Renal cortex interstitium (tissue), 15 donors: ENCODE measurements at places on chromosomes 5 and 9.

- DNase-seq: no peak
Measured at GRCh38 chr5:157750320-157750719, 6.8 kb downstream of the LSM11 start.

GRCh38 chr5:9187614-9188013, 358.3 kb downstream of the SEMA5A start:
- DNase-seq: no peak

DNA sequence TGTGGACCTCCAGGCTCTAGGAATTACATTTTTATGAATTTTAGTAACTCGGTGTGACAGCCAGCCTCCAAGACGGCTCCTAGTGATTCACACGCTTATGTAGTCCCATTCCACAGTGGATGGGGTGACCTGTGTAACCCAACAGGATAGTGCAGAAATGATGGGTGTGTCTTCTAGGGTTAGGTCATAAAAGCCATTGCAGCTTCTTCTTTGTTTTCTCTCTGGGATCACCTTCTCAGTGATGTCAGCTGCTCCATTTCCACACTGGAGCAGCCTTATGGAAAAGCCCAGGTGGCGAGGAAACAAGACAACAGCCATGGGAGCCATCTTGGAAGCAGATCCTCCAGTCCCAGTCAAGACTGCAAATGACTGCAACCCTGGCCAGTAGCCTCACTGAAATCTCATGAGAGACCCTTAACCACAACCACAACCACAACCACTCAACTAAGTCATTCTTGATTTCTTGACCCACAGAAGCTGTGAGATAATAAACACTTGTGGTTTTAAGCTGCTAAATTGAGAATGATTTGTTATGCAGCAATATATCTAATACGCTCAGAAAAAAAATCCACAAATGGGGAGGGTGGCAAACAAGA, 5.1 kb upstream of the GNPDA1 start:
- DNase-seq: no peak

DNA sequence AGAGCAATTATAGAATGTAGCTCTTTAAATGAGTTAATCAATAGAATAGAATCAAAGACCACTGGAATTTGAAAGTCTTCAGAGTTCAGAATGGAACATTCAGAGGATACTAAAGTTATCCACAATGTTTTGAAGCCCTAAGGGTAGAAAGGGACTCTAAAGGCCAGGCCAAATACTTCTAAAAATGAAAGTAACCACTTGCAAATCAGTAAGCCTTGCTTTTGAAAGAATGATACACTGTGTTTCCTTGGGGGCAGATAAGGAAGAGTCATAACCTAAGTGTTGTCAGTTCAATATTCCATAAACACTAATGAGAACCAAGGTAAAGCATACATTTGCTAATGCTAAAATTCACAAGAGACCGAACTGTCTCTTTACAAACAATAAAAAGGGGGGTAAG, 813.5 kb downstream of the PTPRD start:
- no peak for DNase-seq

- DNase-seq: no peak
Measured at GRCh38 chr9:86069206-86069869, 30.0 kb downstream of the GOLM1 start.
